H54 (cell line): ENCODE measurements at places on chromosomes 1 and 21.
A peak's percentile ranks its signal among the peaks of the same experiment; 100 is the strongest.

- no peak for DNase-seq
Measured at GRCh38 chr1:15081102-15081501, 72.4 kb upstream of the TMEM51 start.

DNA sequence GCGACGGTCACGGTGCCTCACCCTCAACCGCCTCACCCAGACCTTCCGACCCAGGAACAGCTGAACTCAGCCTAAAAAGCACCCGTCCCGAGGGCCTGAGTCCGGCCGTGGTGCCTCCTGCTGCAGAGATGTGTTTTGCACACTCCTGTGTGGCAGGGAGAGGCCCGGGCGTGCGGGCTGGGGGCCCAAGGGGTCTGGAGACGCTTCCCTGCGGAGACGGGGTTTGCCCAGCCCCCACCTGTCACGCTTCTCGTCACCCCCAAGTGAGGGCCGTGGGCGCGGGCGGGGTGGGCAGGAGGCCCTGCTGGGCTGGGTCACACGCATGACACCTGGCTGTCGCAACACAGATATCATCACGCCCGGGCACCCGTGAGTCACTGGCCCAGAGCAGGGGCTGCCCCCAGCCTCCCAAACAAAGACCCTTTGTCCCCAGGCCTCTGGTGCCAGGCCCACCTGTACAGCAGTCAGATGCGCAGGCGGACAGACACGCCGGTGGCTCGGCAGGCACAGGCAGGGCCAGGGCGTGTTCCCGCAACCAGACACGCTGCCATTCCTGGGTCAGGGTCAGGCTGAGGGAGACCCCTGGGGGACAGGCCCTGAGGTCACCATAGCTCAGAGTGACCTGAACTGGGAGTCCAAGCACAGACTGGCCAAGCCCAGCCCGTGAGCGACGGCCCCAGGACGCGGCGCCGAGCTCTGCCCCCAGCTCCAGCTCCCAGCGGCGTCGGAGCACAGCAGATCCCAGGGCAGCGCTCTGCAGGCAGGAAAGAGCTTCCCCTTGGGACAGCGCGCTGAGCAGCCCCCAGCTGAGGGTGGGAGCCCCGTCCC is 6.1 kb downstream of the B3GALT6 start:
- no peak for DNase-seq

GRCh38 chr1:182752077-182752988 is 37.2 kb upstream of the NPL start:
- peak; percentile 16 for DNase-seq

GRCh38 chr1:55146781-55147180 is 68.4 kb downstream of the USP24 start:
- no peak for DNase-seq

GRCh38 chr1:170200621-170201397 is 55.0 kb downstream of the NTMT2 start:
- no peak for DNase-seq

DNA sequence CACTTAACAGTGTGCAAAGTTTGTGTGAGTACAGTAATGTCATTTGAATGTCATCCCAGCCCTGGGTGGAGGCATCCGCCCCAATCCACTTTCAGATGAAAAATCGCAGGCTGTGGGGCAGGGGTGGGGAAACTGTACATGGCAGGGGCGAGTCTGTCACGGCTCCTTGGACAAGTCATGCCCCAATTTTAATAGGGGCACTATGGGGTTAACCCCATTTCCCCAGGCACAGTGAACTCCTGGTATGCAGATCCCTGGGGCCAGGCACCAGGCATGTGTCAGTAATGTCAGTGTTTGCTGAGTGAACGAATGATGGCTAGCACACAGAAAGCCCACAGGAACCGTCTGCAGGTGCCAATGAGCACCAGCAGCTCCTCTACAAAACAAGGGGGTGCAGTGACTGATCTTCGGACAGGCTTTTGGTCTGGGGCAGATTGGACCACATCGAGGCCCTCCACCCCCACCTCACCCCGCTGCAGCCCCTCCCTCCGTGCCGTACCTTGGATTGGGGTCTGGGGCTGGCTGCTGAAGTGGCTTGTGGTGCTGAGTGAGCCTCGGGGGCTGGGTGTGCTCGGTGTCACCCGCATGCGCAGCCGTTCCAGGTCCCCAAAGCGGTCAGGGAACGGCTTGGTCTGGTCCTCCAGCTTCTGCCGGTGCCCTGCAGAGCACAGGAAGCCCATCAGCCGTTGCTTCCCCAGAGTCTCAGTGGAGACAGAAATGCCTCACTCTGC is 23.2 kb downstream of the RUNX3 start:
- DNase-seq = no peak

GRCh38 chr1:234705615-234706014 is 95.6 kb upstream of the IRF2BP2 start:
- DNase-seq = no peak

GRCh38 chr1:68959461-68960030 is 462.7 kb upstream of the DEPDC1 start:
- DNase-seq = no peak

DNA sequence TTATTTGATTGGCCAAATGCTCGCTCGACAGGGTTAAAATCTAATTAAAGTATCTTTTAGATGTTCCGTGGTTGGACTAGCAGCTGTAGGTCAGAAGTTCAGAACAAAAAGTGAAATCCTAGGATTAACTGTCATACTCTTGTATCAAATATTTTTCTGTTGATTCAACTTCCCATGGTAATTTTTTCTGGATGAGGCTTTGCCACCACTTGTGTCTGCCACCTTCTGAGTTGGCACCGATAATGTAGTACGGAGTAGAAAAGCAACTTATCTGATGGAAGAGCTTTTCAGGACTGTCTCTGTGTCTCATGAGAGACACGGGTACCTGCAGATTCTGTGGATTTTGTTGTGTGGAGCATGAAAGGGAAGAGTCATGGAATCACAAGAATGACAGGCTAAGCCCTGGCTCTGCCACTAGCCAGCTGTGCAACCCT is 44.6 kb upstream of the CNN3 start:
- peak; percentile 49 for DNase-seq

- no peak for DNase-seq
Measured at GRCh38 chr1:170296642-170297041, 150.9 kb downstream of the NTMT2 start.

- no peak for DNase-seq
Measured at GRCh38 chr1:154454386-154455120, 47.5 kb upstream of the TDRD10 start.

DNA sequence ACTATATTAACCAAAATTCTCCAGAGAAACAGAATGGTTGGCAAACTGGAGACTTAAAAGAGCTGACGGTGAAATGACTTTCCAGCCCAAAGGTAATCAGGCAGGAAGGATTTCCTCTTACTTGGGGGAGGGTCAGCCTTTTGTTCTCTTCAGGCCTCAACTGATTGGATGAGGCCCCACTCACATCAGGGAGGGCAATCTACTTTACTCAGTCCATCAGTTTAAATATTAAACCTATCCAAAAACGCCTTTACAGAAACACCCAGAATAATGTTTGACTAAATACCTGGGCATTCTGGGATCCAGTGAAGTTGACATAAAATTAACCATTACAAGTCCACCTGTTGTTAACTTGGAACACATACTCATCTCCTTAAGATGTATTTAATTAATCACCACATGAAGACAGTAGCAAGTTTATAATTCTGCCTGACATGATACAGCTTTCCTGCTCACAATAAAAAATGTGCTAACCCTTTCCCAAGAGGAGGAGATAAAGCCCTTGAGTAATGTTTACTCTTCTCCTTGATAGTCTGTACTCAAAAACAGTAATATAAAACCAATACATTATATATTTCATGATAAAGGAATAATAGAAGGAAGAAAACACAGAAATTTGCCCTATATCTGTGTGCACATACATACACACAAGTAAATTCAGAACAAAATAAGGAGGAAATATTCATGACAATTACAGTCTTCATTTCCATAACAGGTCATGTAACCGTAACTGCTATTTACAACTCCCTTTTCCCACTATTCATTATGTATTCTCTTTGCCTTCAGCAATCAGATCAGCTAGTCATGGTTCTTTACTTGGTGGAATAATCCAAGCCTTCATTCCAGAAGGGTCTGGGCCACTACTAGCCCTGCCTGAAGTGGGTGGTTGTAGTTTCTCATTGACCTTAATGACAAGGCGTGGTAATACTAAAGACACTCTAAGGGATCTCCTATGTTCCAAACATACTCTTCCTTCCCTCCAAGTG is 107.5 kb upstream of the RUNX1 start:
- DNase-seq = no peak

GRCh38 chr1:116465845-116466685 is 93.0 kb downstream of the ATP1A1 start:
- DNase-seq = no peak
